ENCODE measurements at places on chromosomes 3 and 15. TPM values are rescaled to one million over a fixed set of nuclear protein-coding genes. Genes with fewer than 3 reads are reported as not detected.

The C3orf85 gene
- not detected for total RNA-seq

The LRRC15 gene
- 0.73 TPM for total RNA-seq

The GASK1A gene
- 4.5 TPM for total RNA-seq

The ARHGEF26 gene
- 1.6 TPM for total RNA-seq

The SAMD7 gene
- not detected for total RNA-seq

Measured in smooth muscle cell of trachea (primary cell).